ENCODE measurements at places on chromosomes 3 and 15.

- DNase-seq, result no peak
These were observed 83.9 kb upstream of the MEF2A start for GRCh38 chr15:99481951-99482230.

DNA sequence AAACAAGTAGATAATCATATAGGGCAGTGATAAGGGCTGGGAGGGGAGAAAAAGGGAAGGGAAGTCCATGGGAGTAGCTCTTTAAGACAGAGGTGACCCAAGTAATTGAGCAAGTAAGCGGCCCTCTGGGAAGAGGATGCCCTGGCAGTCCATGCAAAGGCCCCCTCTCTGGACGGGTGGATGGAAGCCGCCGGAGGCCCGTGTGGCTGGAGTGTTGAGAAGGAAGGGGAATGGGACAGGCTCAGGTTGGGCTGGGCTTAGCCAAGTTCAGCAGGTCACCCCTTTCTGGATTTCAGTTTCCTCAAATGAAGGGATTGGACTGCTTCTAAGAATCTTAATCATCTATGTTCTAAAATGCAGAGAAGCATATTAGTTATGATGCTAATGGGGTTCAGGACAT, 32.4 kb upstream of the TRPM1 start:
- DNase-seq, result no peak

DNA sequence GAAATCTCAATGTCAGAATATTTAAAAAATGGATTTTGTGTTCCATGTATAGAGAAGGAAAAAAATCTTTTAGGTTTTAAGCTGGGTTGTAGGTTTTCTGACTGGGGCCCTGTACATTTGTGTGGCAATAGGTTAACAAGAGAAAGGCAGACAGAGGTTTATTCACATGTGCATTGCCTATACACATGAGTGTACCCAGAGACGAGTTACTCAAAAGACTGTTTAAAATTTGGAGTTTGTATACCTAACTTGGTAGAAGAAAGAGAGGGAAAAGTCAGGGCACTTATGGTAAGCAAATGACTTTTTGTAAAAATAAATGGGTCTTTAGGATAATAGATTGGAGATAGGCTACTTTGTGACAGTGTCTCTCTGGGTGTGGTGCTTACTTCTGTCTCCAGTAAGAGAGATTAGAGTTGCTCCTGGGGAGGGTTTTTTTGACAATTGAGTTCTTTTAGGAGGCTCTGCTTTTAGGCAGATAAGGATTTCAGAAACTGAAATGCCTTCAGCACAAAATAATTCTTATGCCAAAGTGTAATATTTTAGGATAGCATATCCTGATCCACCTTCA, 225.2 kb downstream of the TCF12 start:
- DNase-seq, result no peak

DNA sequence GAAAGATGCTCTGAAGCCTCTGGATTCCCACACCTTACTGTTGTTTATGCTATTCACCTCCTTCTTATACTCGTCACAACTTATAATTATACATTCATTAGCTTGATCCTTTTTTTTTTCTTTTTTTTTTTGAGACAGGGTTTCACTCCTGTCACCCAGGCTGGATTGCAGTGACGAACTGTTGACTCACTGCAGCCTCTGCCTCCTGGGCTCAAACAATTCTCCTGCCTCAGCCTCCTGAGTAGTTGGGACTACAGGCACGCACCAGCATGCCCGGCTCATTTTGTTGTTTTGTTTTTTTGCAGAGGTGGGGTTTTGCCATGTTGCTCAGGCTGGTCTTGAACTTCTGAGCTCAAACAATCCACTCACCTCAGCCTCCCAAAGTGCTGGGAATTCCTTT, 143.6 kb downstream of the PLCL2 start:
- no peak for DNase-seq

GRCh38 chr15:38991126-38991525, 426.5 kb upstream of the RASGRP1 start:
- DNase-seq, result no peak

DNA sequence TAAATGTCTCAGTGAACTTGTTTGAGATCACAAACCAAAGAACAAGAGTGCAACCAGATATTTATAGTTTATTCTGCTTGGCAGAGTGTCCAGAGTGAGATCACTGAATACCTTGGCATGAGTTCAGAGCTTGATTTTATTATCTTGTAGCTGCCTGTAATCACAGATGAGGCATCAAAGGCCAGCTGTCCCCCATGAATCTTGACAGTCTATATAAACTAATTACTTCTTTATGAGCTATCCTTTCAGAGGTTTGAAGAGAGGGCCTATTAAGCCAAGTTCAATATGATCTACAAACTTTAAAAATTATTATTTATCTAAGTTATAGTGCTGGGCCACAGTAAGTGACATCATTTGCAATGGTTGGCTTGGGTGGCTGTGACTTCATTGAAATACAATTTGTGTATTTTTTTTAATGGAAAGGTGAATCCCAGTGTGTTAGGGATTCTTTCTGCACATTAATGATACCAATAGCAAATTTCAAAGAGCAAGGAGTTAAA, 251.5 kb downstream of the CLSTN2 start:
- no peak for DNase-seq

DNA sequence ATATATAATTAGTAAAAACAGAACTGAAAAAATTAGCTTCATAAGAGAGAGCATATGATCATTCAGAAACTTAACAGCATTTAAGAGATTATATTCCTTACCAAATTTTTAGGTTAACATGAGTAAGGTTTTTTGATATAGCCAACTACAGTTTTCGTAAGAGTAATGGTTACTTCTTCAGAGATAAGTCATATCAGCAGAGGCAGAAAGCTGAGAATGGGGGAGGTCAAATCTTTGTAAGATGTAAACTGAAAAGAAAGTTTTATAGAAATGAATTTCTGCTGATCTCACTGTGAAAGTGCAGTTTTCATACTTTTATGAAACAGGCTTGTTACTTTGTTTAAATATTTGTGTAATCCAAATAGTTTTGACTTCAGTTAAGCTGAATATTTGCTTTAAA, 193.3 kb downstream of the ZBTB20 start:
- no peak for DNase-seq

GRCh38 chr15:96593735-96594134, 263.2 kb downstream of the NR2F2 start:
- DNase-seq, result no peak

DNA sequence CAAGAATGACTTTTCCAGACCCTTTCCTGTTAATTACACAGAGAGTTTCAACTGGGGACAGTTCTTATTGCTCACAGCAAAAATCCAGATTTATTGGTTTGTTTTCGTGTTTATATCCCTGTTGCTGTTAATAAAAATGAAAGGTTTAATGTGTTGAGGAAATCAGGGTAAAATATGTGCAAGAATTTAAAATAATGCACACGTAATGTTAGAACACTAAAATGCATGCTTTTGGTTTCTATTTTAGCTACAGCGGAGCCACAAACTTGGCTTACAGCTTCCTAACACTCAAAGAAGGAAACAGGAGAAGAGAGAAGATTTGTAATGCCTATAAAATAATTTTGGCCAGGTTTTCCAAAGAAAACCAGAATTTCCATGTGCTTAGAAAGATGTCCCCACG, 62.7 kb downstream of the CASR start:
- no peak for DNase-seq

- no peak for DNase-seq
These were observed 42.8 kb upstream of the PLOD2 start for GRCh38 chr3:146203776-146204175.

- DNase-seq, result no peak
These were observed 32.9 kb downstream of the GPR176 start for GRCh38 chr15:39887211-39887610.

GRCh38 chr3:156132313-156132712, 11.9 kb downstream of the KCNAB1 start:
- DNase-seq, result no peak

GRCh38 chr15:66138096-66138783, 115.3 kb downstream of the MEGF11 start:
- no peak for DNase-seq

GRCh38 chr3:122074621-122075265, 19.6 kb downstream of the CD86 start:
- DNase-seq, result no peak

- DNase-seq, result no peak
These were observed 9.1 kb downstream of the CHD2 start for GRCh38 chr15:92909136-92909781.

GRCh38 chr3:191648787-191649186, 187.8 kb downstream of the PYDC2 start:
- no peak for DNase-seq

GRCh38 chr15:38758043-38758442, 193.4 kb upstream of the RASGRP1 start:
- DNase-seq, result no peak

GRCh38 chr3:153600896-153601295, 438.9 kb downstream of the RAP2B start:
- no peak for DNase-seq

DNA sequence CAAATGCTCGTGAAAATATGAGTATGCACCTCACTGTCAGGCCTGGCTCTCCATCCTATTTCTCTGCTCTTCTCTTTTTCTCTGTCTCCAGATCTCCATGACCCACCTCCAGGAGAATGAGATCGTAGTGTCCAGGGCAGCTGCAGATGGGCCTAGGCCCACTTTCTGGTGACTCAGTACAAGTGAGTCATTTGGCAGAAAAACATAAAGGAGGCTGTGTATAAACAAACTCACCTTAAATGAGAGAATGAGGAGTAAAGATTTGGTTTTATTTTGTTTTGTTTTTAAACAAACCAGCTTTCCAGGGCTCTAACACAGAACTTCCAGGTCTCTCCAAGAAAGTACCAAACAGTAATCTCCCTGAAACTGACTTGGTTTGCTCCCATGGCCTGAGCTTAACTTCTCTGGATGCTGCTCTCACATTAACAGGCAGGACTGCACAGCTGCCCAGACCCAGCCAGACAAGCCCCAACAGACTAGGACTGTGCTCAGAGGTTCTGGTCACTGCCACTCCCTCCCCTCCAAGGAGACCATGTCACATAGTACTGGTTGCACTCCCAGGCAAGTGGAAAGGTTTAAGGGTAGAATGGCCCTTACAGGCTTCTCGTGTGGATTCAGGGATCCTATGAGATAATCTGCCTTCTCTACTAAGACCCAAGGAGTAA, 1.5 kb upstream of the HEG1 start:
- no peak for DNase-seq

- DNase-seq, result no peak
These were observed 182.3 kb upstream of the LINGO1 start for GRCh38 chr15:77815015-77815414.

- no peak for DNase-seq
These were observed 9.2 kb upstream of the SHC4 start for GRCh38 chr15:48972750-48973503.

GRCh38 chr3:42520336-42520735, 17.9 kb downstream of the VIPR1 start:
- DNase-seq, result no peak

DNA sequence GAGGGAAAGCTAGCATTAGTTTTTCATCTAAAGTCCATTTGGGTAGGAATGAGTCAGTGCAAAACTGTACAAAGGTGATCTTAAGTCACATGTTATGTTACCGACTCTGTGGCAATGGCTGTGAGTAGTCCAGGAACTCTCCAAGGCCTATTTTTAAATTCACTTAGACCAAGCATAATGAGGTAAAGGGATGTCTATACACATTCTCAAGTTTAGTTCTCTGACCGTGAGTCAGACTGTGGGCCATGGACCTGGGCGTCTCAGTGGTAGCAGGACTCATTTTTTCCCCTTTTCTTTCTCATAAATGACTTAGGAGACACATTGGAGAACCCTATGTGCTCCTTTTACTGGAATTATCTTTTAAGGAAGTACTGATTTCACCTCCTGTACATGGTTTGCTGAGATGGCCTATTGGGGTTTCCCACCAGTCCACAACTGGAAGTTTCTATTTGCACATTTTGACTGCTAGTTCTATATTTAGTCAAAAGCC, 488.7 kb upstream of the TPRG1 start:
- no peak for DNase-seq

GRCh38 chr3:184315543-184315867, 1.1 kb downstream of the EIF4G1 start:
- DNase-seq, result no peak

DNA sequence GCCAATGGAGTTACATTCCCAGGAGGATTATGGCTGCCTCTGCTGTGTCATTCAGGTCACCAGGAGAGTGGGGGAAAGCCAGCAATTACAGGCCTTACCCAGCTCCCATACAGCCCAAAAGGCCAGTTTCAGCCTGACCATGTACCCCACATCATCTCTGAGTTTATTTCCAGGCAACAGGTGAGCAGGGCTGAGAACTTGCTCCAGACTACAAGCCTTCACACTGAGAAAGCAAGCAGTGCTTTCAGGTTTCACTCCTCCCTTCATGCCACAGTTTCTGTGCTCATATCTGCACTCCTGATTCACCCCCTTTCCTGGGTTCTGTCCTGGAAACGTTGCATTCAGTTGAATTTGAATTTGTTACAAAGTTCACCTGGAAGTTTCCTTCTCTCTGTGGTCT, 68.1 kb upstream of the ABI3BP start:
- DNase-seq, result no peak

DNA sequence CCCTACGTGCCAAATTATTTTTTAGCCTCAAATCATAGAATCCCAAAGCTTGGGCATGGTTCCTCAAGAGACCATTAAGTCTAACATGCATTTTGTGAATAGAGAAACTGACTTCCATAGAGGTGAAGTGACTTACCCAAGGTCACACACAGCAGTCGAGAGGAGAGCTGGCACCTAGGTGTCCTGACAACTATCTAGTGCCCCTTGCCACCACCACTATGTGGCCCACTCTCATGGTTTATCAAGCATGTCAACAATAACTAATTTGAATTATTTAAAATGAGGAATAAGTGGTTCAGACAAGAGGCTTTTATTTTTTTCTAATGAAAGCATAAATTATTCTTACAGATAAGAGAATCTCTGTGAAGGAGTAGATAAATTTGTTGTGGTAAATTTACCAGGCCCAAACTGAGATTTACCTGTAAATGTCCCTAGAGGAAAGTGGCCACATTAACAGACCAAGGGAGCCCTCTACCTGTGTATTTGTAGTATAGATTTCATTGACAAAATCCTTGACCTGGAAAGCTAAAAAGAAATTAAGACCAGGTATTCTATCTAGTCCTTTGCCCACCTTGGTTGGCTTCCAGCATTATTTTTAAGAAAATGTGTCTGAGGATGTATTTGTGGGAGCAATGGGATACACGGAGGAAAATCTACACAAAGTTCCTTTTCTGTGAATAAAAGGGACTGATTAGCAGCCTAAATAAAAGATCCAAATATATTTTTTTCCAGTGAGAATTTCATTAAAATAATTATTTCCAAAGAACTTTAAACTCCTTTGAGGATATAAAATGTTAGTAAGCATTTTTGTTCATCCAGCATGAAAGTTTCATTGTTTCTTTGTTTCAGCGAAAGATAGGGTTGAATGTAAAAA, 49.1 kb downstream of the IQCH start:
- DNase-seq, result no peak

GRCh38 chr3:114597012-114597411, 303.2 kb downstream of the TIGIT start:
- DNase-seq, result no peak

- no peak for DNase-seq
These were observed 475 bp downstream of the EIF4E3 start for GRCh38 chr3:71724584-71725270.

- DNase-seq, result no peak
These were observed 23.1 kb downstream of the HCN4 start for GRCh38 chr15:73345658-73346057.
